ENCODE measurements at places on chromosomes 2 and 18. TPM values are rescaled to one million over a fixed set of nuclear protein-coding genes. Genes with fewer than 3 reads are reported as not detected.

Gene NT5DC4
- not detected for total RNA-seq

Gene GREB1L
- not detected for total RNA-seq

Gene ALLC
- not detected for total RNA-seq

Gene BIRC6
- total RNA-seq: 70.1 TPM

Gene NIFK
- 213 TPM for total RNA-seq

Gene CTAGE1
- total RNA-seq: not detected

Gene TPO
- total RNA-seq: not detected

Gene BOLL
- not detected for total RNA-seq

Gene STRN
- total RNA-seq: 27.7 TPM

Gene NEU2
- total RNA-seq: not detected

Gene COLEC11
- total RNA-seq: 0.18 TPM

Gene LYG2
- not detected for total RNA-seq

Gene ANTXR1
- total RNA-seq: 0.32 TPM

Gene CPLX4
- not detected for total RNA-seq

Gene BBS5
- 3.4 TPM for total RNA-seq

Gene CNTNAP5
- not detected for total RNA-seq

Gene DSG4
- not detected for total RNA-seq

Gene FTCDNL1
- total RNA-seq: 4.3 TPM

Gene PAX3
- total RNA-seq: not detected

Gene ATRAID
- total RNA-seq: 69.9 TPM

Gene GPAT2
- 8.4 TPM for total RNA-seq
